ENCODE measurements at places on chromosomes 6 and 20.
A peak's percentile ranks its signal among the peaks of the same experiment; 100 is the strongest.

- DNase-seq, result no peak
Measured at GRCh38 chr6:118333772-118334171, 214.3 kb upstream of the PLN start.

GRCh38 chr6:6908121-6908520, 199.6 kb upstream of the RREB1 start:
- no peak for DNase-seq

GRCh38 chr6:82277686-82278085, 30.1 kb upstream of the IBTK start:
- no peak for DNase-seq

DNA sequence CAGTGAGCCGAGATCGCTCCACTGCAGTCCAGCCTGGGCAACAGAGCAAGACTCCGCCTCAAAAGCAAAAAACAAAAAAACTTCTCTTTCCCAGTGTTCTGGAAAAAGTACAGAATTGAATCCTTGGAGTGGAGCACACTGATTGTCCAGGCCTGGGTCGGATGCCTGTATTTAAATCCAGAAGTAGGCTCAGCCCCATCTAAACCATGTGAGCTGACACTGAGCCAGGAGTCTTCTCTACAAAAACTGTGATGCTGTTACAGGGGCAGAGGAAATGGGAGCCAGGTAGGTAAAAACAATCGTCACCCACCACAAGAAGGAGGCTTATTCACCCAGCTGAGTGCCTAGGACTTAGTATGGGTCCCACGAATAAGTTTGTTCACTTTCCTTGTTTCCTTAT, 43.0 kb upstream of the PTPN1 start:
- DNase-seq, result no peak

GRCh38 chr6:37074053-37074827, 68.8 kb downstream of the FGD2 start:
- peak; percentile 31 for DNase-seq

DNA sequence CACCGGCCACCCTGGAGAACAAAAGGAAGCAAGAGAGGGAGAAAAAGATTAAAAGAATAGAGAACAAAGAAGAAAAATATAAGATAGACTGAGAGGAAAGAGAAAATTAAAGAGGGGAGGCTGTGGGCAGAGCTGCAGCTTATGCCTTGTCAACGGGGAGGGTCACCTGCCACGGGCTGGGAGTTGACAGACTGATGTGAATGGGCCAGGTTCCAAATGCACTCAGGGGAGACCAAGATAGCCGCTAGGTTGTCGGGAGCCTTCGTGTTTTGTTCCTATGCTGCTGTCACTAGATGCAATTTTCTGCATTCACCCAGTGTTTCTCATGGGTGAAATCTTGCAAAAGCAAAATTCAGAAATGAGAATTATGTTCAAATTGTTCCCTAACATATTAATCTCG, 119.6 kb upstream of the MTHFD1L start:
- DNase-seq, result no peak

GRCh38 chr20:16844406-16844805, 96.2 kb downstream of the OTOR start:
- no peak for DNase-seq

GRCh38 chr6:28977341-28978132, 27.6 kb downstream of the ZNF311 start:
- DNase-seq, result peak; percentile 95

DNA sequence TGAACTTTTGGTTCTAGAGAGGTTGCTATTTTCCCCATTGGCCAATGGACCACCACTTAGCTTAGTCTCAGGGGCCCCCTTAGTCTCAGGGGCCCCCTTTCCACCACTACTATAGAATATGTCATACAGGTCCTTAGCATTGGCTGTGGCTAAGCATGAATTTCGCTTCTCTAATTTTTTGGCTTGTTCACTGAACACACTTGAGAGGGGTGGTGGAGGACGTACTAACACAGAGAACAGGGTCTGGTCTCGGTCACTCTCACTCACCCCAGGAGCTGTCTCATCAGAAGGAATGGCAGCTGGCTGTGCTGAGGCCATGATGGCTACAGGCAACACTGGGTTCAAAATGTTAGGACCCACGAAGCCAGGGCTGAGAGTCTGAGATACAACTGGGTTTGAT, 30.3 kb downstream of the ZNF318 start:
- DNase-seq, result no peak

DNA sequence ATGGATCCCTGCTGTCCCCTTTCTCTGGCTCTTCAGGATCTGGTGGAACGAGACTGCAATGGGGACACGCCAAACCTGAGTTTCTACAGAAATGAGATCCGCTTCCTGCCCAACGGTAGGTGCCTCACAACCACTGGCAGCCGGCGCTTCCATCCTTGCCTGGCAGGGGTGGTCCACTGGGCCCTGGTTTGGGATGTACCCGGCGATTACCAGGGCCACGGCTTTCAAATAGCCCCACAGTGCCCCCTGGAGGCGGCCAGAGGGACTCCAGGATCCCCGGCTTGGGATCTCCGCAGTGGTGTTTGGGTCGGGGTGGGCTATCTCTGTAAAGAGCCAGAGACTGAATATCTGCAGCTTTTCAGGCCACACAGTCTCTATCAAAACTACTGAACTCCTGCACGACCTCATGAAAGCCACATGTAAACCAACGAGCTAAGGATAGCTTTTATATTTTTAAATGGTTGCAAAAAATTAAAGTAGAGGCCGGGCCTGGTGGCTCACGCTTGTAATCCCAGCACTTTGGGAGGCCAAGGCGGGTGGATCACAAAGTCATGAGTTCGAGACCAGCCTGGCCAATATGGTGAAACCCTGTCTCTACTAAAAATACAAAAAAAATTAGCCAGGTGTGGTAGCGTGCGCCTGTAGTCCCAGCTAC, 3.7 kb downstream of the OGFR start:
- DNase-seq, result peak; percentile 71

- DNase-seq, result peak; percentile 55
Measured at GRCh38 chr6:100472674-100473073, 8.0 kb upstream of the SIM1 start.

GRCh38 chr6:15547400-15547799, 115.4 kb downstream of the DTNBP1 start:
- DNase-seq, result no peak

GRCh38 chr20:23459461-23460150, 6.9 kb upstream of the CST11 start:
- no peak for DNase-seq

DNA sequence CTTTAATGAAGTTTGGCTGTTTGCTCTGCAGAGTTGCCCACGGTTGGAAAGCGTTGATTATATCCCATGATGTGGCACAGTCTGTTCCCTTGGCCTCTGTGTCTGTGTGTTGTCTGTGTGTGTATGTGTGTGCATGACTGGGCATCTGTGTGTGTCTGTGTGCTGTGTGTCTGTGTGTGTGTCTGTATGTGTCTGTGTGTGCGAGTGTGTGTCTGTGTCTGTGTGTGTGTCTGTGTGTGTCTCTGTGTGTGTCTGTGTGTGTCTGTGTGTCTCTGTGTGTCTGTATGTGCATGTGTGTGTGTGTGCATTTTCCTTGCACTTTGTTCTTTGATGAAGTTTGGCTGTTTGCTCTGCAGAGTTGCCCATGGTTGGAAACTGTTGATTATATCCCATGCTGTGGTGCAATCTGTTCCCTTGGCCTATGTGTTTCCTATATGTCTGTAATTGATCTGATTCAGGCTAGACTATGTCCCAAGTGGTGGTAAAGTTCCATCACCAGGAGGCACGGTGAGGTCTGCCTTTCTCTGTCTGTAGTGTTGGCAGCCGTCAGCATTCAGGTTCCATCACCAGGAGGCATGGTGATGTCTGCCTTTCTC, 78.1 kb upstream of the RIN2 start:
- no peak for DNase-seq

DNA sequence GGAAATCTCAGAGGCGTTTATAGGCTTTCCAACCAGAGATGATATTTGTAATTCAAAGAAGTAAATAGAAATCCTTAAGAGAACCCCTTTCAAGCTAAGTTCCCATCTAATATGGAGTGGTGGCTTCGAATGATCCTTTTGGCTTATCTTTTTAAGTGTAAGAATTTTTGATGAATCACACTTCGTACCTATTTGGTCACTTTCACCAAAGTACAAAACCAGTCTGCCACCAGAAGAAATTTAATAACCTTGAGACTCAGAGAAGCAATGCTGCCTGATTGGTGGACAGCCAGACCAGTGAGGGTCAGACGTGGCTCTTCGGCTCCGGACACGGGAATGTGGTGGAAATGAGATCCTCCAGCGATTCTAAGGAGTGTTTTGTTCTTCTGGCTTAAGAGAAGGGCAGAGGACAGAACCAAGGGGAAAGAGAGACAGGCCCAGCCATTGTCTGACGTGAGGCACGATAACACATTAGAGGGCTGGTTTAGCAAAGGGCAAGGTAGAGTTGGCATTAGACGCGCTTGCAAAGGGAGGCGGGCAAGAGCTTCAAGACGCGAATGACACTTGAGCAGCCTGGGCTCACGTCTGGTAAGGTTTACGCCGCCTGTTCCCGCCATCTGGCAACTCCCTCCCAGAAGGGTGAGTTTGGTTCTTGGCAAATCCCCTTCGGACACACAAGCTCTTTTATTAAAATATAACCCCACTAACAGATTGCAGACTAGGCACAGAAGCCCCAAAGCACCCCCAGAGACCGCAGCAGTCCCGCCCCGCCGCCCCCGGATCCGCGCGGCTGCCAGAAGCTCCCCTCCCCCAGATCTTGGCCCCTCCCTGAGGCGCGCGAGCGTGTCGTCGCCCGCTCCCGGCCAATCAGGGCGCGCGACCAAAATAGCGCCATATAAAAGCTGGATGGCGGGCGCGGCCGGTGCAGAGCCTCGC, 50.0 kb upstream of the EZR start:
- no peak for DNase-seq

- DNase-seq, result no peak
Measured at GRCh38 chr20:38945012-38945411, 17.1 kb upstream of the DHX35 start.

- DNase-seq, result no peak
Measured at GRCh38 chr6:150717419-150717818, 117.7 kb downstream of the PLEKHG1 start.

DNA sequence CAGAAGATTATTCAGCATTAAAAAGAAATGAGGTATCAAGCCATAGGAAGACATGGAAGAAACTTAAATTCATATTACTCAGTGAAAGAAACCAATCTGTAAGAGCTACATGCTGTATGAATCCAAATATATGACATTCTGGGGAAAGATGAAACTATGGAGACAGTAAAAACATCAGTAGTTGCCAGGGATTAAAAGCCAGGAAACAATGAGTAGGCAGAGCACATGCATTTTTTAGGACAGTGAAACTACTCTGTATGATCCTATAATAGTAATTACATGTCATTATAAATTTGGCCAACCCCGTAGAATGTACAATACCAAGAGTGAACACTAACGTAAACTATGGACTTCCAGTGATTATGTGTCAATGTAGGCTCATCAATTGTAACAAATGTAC, 92.8 kb upstream of the RNF217 start:
- DNase-seq, result no peak

- DNase-seq, result peak; percentile 55
Measured at GRCh38 chr6:98827295-98828159, 6.8 kb upstream of the POU3F2 start.

DNA sequence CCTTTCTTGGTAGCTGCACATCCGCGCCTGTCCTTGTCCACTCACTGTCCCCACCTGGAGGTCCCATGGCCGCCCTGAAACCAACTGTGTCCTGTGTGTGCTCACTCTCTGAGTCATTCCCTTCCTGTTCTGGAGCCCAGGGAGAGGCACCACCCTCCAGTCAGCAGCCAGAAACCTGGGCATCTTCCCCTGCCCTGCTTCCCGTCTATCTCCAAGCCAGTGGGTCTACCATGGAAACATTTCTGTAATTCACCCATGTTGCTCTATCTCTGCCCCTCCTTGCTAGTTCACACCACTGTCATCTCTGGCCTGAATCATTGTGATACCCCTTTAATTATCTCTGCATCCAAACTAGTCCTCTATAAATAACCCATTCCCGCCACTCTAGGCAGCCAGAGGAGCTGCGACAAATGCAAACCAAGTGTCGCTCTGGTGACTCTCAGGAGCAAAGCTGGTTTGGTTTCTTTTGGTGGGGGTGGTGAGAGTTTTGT, 28.8 kb upstream of the SYNJ2 start:
- DNase-seq, result peak; percentile 59

GRCh38 chr6:117985916-117986315, 78.9 kb downstream of the SLC35F1 start:
- no peak for DNase-seq

DNA sequence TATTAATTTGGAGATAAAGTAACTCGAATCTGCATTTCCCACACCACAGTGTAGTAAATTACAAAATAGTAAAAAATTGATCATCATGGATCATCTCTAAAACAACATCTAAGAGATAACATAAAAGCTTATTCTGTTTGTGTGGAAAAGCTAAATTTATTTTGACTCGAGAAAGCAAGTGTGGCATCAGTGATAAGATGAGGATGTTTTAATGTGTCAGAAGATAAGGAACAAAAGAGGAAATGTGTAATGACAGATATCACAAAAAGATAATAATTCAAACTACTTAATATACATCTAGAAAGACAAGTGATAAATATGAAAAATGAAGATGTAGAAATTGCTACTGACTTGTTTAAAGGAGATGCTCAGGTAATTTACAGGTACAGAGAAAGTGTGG, 74.1 kb downstream of the DNAH8 start:
- no peak for DNase-seq

DNA sequence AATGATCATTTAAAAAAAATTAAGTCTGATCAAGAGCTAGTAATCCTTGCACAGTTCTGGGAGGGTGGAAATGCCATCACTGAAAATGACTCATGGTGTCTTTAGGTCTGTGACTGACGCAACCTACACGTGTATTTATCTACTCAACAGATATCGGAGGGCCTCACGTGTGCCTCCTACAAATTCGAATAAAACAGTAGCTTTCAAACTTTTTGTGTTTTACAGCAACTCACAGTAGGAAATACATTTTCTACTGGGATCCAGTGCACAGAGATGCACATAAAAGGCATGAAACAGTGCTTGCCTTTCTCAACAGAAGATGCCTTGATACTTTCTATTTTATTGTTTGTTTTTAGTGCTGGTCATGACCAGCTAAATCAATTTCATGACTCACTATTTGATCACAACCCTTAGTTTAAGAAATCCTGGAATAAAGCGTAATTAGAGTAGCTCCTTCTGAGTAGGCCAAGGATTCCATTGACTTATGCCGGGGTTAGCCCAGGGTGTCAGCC, 210.0 kb upstream of the SNX9 start:
- peak; percentile 80 for DNase-seq

- no peak for DNase-seq
Measured at GRCh38 chr6:170228946-170229310, 62.0 kb downstream of the DLL1 start.

GRCh38 chr6:66926060-66926459, 1219.0 kb upstream of the EYS start:
- no peak for DNase-seq

- peak; percentile 79 for DNase-seq
Measured at GRCh38 chr6:89940225-89941027, 46.2 kb downstream of the GJA10 start.

- no peak for DNase-seq
Measured at GRCh38 chr6:44717431-44717830, 329.9 kb downstream of the CDC5L start.

GRCh38 chr6:169232507-169232931, 21.1 kb downstream of the THBS2 start:
- DNase-seq, result no peak
